Activated T-cell treated with anti-CD3 and anti-CD28 coated beads for 4 hours (primary cell): ENCODE measurements at places on chromosomes 6 and 20.

GRCh38 chr20:4568361-4568959 is 153.2 kb upstream of the PRND start:
- DNase-seq, result no peak

DNA sequence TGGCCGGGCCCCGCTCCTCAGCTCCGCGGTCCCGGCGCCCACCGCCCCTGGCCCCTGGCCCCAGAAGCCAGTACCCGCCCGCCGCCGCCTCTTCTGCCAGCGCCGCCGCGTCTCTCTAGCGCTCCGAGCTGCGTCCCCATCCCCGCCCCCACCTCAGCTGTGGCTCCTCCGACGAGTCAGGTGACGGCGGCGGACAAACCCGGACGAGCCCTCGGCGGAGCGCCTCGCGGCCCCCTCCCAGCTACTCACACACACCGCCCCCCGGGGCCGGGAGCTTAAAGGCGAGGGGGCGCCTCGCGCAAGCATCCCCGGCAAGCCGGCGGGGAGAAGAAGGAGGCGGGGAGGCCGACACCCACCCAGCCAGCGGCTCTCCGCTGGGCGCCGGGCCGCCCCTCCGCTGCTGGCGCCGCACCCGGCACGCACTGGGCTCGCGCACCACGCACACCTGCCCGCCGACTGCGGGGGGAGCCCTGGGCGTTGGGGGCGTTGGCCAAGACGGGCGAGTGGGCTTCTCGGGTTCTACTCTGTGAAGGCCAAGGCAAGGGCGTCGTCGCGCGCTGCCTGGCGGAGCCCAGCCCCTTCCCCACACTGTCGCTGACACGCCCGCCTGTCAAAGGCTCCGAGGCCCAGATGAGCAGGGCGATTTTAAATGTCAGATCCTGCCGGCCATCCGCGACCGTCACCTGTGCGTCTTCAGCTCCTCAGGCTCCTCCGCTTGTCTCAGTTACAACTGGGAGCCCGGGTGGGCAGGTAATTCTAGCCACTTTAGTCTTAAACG is at the start of gene SNAP91:
SNAP91 (minus strand) TSS at position 132 of the 778 bp plus-strand sequence. CDS start 1,174 bp downstream, outside the sequence.
- DNase-seq, result no peak

GRCh38 chr20:60271597-60271996 is 313.4 kb downstream of the CDH26 start:
- no peak for DNase-seq

- no peak for DNase-seq
Measured at GRCh38 chr20:54140067-54140466, 33.7 kb downstream of the CYP24A1 start.

DNA sequence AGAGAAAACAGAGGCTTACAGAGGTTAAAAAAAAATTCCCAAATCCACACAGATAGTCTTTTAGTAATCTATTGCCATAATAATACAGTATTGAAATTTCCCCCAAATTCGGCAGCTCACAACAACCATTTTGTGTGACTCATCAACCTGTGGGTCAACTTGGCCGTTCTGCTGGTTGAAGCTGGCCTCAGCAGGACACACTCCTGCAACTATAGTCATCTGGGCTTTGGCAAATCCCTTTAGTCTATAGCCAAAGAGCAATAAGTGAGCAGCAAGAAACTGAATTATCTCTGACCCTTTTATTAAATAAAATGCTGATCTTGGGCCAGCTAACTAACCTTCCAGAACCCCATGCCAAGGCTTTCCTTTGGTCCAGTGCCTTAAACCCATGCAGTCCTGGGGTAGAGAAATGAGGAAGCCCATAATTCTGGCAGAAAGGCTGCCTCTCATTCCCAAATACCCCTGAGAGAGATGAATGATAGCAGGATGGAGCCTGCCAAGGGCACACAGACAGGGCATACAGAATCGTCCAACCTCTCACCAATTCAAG is 17.2 kb upstream of the SNAP25 start:
- DNase-seq, result no peak
